Daoy (cell line): ENCODE measurements at places on chromosomes 13 and 19. TPM values are rescaled to one million over a fixed set of nuclear protein-coding genes. Genes with fewer than 3 reads are reported as not detected.

GRCh38 chr19:35346193-35347052, 1.3 kb upstream of the FFAR1 start:
- no peak for DNase-seq

DNA sequence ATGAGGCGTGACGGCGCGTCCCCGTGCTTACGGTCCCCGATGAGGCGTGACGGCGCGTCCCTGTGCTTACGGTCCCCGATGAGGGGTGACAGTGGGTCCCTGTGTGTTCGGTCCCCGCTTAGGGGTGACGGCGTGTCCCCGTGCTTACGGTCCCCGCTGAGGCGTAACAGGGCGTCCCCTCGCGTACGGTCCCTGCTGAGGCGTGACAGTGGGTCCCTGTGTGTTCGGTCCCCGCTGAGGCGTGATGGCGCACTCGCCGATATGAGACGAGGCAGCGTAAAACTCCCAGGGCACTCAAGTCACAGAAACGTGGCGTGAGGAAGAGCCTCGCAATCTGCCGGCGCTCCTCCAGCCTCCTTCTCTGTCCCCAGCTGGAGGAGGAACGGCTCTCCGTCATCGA, 20.9 kb downstream of the CFAP97D2 start:
- no peak for DNase-seq

GRCh38 chr13:76929320-76929719, 19.0 kb upstream of the ACOD1 start:
- DNase-seq: no peak

The SKA3 gene
- 31.6 and 35.0 TPM in 2 replicates for total RNA-seq

The PDX1 gene
- not detected in 2 replicates for total RNA-seq

The ZNF69 gene
- 5.2 and 7.0 TPM in 2 replicates for total RNA-seq
